Calu3 (cell line): ENCODE measurements at places on chromosomes 5 and 9.
A peak's percentile ranks its signal among the peaks of the same experiment; 100 is the strongest.

DNA sequence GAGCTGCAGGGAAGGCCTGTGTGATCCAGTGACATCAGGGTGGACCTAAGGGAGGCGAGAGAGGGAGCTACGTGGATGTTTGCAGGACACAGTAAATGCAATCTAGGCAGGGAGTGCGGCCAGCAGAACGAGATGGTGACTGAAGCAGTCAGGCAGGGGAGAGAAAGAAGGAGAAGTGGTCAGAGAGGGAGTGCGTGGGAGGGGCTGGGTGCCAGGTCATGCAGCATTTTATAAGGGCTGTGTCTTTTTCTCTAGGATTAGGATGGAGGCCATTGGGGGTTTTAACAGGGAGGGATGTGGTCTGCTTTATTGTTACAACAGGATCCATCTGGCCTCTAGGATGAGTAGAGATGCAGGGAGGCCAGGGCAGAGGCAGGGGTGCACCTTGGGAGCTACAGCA lies 80.4 kb downstream of the DCP2 start:
- H3K27me3 ChIP-seq = no peaks in the 10 kb centered on the region
- DNase-seq = no peak
- no peaks in the 10 kb centered on the region for H3K4me1 ChIP-seq
- no peak overlapping the region for H3K4me3 ChIP-seq

DNA sequence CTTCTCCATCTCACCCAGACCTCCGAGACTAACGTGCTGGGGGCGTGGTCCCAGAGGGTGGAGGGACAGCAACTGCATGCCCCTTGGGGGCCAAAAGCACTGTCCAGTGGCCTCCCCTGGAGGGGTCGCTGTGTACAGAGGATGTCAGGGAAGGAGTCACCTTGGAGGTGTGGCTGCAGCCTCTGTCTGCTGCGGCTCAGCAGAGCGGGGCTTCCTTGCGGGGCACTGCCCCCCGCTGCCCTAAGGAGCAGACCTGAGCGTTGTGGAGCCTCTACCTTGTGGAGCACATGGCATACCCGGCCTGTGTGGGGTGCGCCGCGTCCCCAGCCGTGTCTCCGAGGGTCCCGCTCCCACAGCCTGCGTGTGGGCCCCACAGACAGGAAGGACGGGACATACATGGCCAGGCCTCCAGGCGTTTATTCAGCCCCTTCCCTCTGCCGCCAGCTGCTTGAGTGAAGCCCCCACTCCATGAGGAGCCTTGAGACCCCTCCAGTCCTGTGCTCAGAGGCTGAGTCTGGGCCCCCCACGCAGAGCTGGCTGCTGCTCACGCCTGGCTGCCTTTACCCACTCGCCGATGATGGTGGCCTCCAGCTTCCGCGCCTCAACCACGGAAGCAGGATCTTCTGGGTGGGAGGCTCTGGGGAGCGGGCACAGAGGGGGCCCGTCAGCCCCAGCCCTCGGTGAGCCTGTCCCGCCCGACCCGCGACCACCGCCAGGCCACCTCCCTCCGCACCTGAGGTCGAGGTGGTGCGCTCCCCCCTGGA lies 4.2 kb downstream of the DPP7 start:
- peaks cover 17% of the 10 kb centered on the region for H3K36me3 ChIP-seq
- no peaks in the 10 kb centered on the region for H3K4me1 ChIP-seq
- no peaks in the 10 kb centered on the region for H3K27me3 ChIP-seq
- no peak for DNase-seq

GRCh38 chr9:100637787-100638186 lies 59.9 kb downstream of the CAVIN4 start:
- no peak overlapping the region for H3K4me3 ChIP-seq
- no peaks in the 10 kb centered on the region for H3K36me3 ChIP-seq
- peak; percentile 2 for DNase-seq
- H3K27me3 ChIP-seq = peaks cover 46% of the 10 kb centered on the region
- H3K27ac ChIP-seq = no peak overlapping the region
- H3K4me1 ChIP-seq = no peaks in the 10 kb centered on the region

DNA sequence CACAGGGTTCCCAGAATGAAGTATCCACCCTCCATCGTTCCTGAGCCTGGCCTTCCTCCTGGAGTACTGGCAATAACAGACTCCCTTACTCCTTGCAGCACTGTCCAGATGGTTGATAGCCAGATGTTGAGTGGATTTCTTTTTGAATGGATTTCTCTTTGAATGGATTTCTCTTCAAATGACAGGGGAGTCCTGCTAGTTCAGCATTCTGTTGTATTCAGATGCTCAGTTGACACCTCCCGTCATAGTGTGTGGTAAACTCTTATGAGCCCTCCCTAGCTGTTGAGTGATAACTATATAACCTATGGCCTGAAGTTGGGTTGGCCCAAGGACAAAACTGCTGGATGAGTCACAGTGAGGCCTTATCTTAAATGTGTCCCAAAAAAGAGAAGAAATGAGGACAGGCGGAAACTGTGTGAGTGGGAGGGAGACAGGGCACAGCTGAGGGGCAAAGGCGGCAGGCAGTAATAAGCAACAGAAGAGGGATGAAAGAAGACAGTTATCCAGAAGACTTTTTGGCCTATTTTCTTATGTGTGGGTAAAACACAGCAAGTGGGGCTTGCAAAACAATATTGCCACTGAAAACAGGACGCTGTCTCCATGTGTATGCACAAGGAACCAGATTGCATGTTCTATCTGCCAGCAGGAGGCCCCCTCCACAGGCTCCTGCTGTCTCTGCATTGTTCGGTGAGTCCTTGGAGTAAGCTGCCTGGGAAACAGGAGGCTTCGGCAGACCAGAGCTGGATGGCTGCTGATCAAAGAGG lies 209.5 kb upstream of the S1PR3 start:
- H3K27me3 ChIP-seq = peaks cover 6% of the 10 kb centered on the region

DNA sequence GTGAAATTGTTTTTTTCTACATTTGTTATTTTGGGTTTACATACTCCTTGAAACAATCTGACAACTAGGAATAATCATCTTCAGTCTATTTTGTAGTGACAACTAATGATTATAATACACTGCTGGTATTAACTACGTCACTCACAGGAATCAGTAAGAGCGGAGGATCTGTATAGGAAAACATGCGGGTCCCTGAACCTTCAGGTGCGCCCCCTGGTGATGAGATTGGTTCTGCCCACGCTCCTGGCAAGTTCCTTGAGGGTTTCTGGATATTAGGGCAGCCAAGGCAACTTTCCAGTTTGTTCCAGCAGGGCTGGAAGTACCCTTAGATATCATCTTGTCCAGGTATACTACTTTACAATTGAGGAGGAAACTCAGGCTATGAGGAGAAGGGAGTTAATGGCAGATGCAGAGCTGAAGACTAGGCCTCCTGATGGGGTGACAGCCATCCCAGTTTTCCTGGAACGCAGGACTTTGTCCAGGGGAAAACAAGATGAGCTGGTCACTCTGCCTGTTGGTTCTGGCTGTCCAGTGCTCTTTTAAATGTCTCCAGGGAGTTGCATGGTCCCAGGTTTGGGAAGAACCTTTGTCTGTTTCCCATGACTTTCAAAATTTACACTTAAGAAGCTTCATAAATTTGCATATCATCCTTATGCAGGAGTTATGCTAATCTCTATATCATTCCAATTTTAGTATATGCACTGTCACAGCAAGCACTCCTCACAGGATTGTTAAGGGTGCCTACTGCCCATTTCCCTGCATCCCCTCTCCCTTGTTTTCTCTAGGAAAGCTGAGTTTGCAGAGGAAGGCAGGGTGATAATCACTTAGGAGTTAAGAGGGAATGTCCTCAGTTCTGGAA lies 14.9 kb upstream of the WNT8A start:
- peaks cover 11% of the 10 kb centered on the region for H3K27me3 ChIP-seq
- H3K4me3 ChIP-seq = no peak overlapping the region
- no peaks in the 10 kb centered on the region for H3K36me3 ChIP-seq
- no peak overlapping the region for H3K27ac ChIP-seq

GRCh38 chr5:171421331-171422262 lies 2.1 kb downstream of the FGF18 start:
- no peak for DNase-seq
- peaks cover 42% of the 10 kb centered on the region for H3K4me1 ChIP-seq

- no peaks in the 10 kb centered on the region for H3K4me1 ChIP-seq
- DNase-seq = no peak
- H3K36me3 ChIP-seq = no peaks in the 10 kb centered on the region
- no peaks in the 10 kb centered on the region for H3K27me3 ChIP-seq
Measured at GRCh38 chr5:68646144-68646543, 430.6 kb downstream of the PIK3R1 start.

GRCh38 chr5:133222521-133222920 lies 170.7 kb downstream of the HSPA4 start:
- H3K36me3 ChIP-seq = no peaks in the 10 kb centered on the region
- peaks cover 13% of the 10 kb centered on the region for H3K27me3 ChIP-seq
- peaks cover 27% of the 10 kb centered on the region for H3K4me1 ChIP-seq
- no peak overlapping the region for H3K4me3 ChIP-seq

GRCh38 chr5:85591311-85591710 lies 1026.4 kb upstream of the COX7C start:
- no peaks in the 10 kb centered on the region for H3K27me3 ChIP-seq
- DNase-seq = no peak
- H3K27ac ChIP-seq = no peak overlapping the region
- no peaks in the 10 kb centered on the region for H3K4me1 ChIP-seq
- no peaks in the 10 kb centered on the region for H3K36me3 ChIP-seq
- no peak overlapping the region for H3K4me3 ChIP-seq

DNA sequence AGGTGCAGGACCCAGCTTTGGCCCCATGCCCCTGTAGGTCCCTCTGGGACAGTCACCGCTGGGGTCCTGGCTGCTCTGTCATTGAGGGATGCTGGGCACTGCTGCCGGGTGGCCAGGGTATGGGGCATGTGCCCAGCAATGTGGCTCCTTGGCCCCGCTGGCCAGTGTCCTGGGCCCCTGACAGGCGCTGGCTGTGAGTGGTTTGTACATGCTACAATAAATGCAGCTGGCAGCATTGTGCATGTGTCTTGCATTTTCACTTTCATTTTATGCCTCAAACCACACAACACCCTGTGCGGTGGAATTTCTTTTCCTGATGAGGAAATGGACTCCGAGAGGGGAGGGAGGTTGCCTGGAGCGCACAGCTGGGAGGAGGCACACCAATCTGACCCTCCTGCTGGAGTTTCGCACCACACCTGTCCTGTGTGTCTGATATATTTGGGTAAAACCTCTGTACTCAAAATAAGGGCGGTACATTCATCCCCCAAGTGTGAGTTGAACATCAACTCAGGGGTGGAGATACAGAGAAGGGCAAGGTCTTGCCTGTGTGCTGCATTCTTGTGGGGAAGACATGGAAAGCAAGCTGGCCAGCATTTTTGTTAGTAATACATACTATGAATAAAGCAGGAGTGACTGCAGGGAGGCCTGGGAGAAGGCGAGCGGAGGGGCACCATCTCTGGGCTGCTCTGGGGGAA lies 11.7 kb downstream of the TSPAN17 start:
- DNase-seq = peak; percentile 32
- peak overlapping the region; percentile 57 for H3K4me3 ChIP-seq
- H3K36me3 ChIP-seq = peaks cover 27% of the 10 kb centered on the region
- peak overlapping the region; percentile 66 for H3K27ac ChIP-seq
- peaks cover 6% of the 10 kb centered on the region for H3K27me3 ChIP-seq
- H3K4me1 ChIP-seq = peaks cover 19% of the 10 kb centered on the region

GRCh38 chr5:59287884-59288283 lies 605.6 kb downstream of the PDE4D start:
- no peak for DNase-seq
- H3K4me1 ChIP-seq = peaks cover 16% of the 10 kb centered on the region
- H3K36me3 ChIP-seq = no peaks in the 10 kb centered on the region
- H3K27me3 ChIP-seq = no peaks in the 10 kb centered on the region

GRCh38 chr5:142293486-142293885 lies 31.3 kb downstream of the SPRY4 start:
- no peaks in the 10 kb centered on the region for H3K27me3 ChIP-seq
- peaks cover 8% of the 10 kb centered on the region for H3K4me1 ChIP-seq
- H3K36me3 ChIP-seq = no peaks in the 10 kb centered on the region
- H3K4me3 ChIP-seq = no peak overlapping the region

DNA sequence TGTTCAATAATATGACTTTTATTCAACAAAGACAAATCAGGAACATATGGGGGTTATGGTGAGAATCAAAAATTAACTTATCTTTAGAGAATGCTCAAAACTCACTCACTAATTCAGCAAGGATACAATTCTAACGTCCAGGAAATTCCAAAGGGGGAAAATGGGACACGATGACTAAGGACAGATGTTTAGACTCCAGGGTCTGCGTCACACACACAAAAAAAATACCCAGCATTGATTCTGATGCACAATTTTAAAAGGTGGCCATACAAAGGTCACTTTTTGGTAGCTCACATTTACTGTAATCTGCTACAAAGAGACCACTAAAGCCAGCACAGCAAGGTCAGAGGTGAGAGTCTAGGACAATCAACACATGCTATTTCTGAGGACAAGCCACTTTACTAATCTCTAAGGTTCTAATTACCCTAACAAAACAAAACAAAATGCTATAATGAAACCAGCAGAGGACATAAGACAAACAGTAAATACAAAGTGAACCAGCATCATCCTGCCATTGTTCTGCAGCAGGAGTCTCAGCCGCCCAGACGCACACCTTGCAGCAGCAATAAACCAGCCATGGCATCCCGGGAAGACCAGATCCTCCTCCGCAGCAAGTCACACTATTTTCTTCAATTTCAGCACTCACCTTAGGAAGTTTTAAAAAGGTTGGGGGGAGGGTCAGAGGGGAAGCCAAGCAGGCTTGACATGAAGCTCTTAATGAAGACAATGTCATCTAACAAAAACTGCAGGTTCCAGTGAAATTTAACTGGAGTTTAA lies 57.8 kb downstream of the TTC39B start:
- no peak overlapping the region for H3K27ac ChIP-seq
- no peaks in the 10 kb centered on the region for H3K36me3 ChIP-seq
- H3K4me3 ChIP-seq = no peak overlapping the region
- peaks cover 27% of the 10 kb centered on the region for H3K4me1 ChIP-seq
